ENCODE measurements at places on chromosomes 7 and 10.

- no peak for DNase-seq
Observed at GRCh38 chr10:77717336-77717735, 79.7 kb upstream of the KCNMA1 start.

DNA sequence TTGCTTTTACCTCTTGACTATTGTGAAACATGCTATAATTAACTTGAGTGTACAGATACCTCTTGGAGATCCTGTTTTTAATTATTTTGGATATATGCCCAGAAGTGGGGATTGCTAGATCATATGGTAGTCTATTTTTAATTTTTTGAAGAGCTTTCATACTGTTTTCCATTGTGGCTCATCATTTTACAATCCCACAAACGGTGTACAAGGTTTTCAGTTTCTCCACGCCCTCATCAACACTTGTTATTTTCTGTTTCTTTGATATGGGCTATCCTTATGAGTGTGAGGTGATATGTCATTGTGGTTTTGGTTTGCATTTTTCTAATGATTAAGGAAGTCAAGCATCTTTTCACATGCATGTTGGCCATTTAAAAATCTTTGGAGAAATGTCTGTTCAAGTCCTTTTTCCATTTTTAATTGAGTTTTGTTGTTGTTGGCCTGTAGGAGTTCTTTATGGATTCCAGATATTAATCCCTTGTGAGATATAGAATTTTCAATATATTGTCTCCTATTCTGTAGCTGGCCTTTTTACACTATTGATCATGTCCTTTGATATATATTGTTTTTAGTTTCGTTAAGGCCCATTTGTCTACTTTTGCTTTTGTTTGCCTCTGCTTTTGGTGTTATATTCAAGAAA, 7.5 kb downstream of the AGK start:
- DNase-seq: peak; percentile 46

DNA sequence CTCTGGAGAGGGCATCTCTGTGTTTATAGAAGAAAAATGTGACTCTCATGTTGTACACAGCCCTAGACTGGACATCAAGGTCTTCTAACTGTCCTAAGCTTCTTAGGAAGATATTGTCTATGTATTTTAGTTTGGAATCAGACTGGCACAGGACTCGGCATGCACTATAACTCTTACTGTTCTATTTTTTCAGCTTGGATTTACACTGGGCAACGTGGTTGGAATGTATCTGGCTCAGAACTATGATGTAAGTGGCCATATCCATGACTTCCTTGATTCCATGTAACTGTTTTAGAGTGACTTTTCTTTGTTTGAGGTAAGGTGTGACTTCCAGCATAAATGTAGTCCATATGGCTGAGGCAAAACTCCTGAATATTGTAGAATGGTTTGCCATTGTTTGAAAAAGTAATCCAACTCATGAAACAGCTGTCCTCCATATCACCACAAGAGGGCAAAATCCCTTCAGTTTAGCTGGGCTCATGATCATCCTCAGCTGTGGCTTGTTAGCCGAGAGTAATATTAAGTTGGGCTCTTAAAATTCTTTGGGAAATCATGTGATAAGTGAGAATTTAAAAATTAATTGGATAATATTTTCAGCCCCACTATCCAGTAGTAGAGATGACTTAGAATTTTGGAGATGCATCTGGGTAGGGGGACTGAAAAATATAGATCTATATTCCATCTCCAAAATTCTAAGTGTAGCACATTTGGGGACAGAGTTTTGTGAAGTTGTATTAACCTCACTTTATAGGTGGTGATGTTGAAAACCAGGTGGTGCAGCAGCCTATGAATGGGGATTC, 10.4 kb downstream of the STMP1 start:
- DNase-seq: peak; percentile 74

DNA sequence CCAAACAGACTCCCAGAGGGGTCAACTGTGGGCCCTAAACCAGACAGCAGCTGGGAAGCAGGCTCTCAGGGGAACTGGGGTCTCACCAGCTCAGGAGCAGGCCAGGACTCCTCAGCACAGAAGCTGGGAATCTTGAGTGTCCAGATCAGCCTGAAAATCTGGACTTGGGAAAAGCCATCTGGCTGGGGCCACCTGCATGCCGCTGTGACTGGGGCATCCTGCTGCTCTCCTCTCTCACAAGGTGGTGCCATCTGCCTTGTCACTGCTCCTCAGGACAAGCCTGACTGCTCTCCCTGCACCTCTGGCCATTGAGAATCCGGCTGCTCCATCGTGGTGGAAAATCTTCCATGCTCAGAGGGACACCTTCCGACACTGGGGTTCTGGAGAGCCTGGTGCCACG, 141.4 kb downstream of the PLPP4 start:
- DNase-seq: no peak

DNA sequence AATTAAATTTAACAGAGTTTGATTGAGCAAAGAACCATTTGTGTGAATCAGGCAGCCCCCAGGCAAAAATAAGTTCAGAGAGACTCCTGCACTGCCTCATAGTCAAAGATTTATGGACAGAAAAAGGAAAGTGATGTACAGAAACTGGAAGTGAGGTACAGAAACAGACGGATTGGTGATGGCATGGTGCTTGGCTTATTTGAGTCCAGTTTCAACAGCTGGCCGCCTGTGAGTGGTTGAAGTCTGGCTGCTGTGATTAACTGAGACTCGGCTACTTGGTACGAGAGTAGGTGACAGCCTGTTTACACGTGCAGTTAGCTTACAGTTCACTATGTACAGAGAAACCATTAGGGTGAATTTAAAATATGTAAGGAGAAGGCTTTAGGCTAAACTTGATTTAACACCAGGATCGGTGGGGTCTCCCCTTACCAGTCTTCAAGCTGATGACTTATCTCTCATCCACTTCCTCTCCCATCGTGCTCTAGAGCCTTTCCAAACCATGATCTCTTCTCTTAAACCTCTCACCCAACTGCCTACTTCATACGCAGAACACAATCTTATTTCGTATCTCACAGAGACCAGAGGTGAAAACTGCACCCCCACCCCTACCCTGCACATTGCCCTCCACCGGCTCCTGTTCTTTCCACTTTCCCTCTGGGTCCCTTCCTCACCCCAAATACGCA, 5.0 kb upstream of the MSMB start:
- no peak for DNase-seq

DNA sequence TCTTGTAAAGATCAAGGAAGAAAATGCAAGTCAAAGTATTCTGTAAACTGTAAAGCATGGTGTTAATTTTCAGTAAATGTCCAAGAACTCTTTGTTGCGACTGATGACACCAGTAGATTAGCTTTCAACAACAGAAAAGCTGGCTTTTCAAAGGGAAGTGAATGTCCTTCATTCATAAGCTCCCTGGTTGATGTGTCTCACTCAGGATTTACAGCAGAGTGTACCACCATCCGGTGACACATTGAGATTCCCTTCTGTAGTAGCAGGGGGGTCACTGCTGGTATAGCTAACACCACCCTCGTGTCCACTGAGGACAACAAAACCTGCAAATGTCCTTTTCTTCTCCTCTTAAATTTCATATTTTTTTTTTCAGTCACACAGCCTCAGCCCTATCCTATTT, 253.4 kb downstream of the SORCS1 start:
- no peak for DNase-seq

DNA sequence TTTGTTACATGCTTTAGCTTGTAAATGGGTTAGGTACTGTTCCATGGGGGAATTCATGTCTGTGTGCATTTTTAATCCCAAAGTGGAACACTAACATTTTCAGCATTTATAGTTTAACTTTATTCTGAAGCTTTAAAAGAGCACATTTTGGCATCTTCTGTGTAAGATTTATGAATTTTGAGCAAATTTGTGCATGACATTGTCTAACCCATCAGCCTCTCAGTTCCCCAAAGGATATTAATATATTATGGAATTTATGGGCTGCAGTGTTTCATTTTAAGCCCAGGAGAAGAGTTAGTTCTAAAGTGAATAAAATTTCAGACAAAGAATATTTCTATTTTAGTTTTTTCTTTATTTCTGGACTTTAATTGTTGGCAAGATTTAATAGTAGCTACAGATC, 421.4 kb downstream of the PLXDC2 start:
- DNase-seq: no peak

Data from fibroblast of skin of back (primary cell).